ENCODE measurements at places on chromosomes 16 and 17.

DNA sequence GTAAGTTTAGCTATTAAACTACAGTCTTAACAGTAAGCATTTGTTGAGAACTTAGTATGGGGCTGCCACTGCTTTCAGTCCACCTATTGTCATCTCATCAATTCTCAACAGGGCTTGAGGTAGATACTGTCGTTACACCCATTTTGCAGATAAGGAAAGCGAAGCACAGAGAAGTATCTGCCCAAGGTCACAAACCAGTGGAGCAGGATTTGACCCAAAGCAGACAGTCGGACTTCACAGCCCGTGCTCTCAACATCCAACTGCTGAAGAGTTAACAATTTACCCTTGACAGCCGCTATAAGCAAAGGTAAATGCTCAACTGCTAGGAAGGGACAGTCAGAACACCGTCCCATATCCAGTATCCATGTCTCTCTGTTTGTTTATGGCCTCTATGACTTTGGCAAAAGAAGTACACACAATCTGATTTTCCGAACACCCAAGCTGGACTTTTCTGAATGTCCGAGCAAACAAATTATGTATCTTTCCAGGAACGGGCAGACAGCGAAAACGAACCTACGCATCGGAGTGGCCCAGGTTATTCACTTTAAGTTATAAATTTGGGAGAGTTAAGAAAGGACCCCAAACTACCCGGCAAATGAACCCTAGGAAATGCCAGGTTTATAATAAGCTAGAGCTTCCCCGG is 1.2 kb downstream of the SIAH1 start:
- DNase-seq, result peak; percentile 13

- no peak for DNase-seq
Observed at GRCh38 chr16:4316864-4317531, 1.1 kb downstream of the GLIS2 start.

- no peak for DNase-seq
Observed at GRCh38 chr17:34652021-34652555, 72.7 kb downstream of the TMEM132E start.

DNA sequence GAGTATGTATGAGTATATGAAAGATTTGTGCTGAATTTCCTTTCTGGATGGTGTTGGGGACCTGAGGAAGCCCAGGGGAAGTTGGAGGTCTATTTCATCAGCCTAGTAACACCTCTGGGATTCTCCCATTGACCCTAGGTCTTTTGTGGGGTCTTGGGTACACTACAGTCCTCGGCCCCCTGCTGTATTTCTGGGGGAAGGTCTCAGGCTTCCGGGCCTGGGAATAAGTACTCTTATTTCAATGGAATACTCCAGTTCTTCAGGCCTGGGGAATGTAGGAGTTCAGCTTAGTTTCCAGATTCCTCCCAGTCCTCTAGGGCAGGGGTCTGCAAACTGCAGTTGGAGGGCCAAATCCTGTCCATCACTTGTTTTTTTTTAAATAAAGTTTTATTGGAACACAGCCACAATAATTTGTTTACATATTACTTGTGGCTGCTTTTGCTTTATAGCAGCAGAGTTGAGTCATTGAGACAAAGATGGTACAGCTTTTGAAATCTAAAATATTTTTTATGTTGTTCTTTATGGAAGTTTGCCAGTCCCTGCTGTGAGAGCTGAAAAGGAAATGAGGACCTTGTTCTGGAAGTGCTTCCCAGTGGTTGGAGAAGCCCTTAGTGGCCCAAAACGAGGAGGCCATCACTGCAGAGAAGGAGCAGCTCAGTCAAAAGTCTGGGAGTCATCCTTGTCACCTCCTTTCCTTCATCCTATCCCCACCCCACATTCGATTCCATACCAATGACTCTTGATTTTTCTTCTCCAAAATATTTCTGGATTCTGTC is 142.5 kb upstream of the HS3ST2 start:
- no peak for DNase-seq

- DNase-seq, result peak; percentile 18
Observed at GRCh38 chr17:39001703-39002637, 34.8 kb upstream of the FBXO47 start.

DNA sequence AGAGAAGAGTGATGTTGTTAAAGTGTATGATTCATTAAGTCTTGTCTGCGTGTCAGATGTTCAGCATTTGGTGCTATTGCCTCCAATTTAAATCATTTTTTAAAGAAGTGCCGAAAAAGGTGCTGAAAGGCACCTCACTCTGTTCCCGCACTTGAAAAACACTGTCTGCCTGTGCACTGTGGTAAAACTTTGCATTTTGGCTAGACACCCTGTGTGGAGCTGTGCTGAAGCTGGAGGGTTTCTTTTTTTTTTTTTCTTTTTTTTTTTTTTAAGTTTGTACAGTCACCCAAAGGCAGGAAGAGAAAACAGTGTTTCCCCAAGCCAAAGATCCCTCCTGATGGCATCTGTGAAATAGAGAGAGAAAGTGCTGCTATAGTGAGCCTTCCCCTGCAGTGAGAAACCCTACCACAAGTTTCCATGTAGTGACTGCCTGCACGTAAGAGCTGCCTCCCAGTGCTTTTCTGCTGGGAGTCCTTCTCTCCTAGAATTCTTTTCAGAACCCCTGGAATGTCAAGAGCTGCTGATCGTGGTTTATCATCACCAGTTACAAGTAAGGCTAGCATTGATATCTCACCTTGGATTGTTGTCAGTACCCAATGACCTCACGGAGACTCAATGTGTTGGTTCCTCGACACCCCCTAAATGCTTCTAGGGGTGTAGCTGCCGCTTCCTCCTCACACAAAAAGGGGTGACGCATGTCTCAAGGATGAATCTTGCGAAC is 116.0 kb upstream of the SOX9 start:
- no peak for DNase-seq

- no peak for DNase-seq
Observed at GRCh38 chr17:17315142-17315821, 12.1 kb downstream of the NT5M start.

- DNase-seq, result peak; percentile 54
Observed at GRCh38 chr17:2749784-2750181, 331 bp upstream of the CCDC92B start.

- no peak for DNase-seq
Observed at GRCh38 chr17:66720027-66720426, 114.9 kb upstream of the CACNG5 start.

- DNase-seq, result no peak
Observed at GRCh38 chr16:55901566-55902217, 26.5 kb upstream of the CES5A start.

DNA sequence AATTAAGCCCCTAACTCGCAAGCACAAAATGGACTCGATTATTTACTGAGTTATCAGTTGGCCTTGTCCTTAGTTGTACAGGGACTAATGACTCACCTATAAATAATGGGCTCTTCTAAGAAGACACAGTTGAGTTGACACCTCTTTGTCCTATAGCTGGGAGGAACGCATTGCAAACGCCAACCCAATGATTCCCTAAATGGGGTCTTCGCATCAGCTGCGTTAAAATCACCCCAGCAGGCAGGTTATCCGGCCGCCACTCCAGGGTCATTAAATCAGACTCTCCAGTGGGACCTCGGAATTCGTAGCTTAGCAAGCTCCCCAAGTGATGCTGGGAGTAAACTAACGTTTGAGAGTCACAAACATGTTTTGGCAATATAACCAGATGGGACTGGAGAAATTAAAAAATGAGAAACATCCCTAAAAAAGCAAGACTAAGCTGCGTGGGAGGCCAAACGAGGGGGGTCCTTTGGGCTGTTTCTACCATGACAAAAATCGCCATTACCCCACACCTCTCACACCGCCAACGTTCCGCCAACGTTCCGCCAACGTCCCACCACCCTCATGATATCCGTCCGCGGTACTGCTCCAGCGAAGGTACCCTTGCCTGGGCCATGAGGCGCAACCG is 932 bp upstream of the NFE2L1 start:
- no peak for DNase-seq

GRCh38 chr17:75806822-75807500 is 22.4 kb downstream of the UNK start:
- no peak for DNase-seq

Data from MV-4-11 (cell line).